ENCODE measurements at places on chromosomes 4 and X. TPM values are rescaled to one million over a fixed set of nuclear protein-coding genes. Genes with fewer than 3 reads are reported as not detected.

- no peaks in the 10 kb centered on the region for H3K36me3 ChIP-seq
- H3K4me3 ChIP-seq, result no peak overlapping the region
These were observed 32.3 kb upstream of the KDR start for GRCh38 chr4:55157559-55158277.

DNA sequence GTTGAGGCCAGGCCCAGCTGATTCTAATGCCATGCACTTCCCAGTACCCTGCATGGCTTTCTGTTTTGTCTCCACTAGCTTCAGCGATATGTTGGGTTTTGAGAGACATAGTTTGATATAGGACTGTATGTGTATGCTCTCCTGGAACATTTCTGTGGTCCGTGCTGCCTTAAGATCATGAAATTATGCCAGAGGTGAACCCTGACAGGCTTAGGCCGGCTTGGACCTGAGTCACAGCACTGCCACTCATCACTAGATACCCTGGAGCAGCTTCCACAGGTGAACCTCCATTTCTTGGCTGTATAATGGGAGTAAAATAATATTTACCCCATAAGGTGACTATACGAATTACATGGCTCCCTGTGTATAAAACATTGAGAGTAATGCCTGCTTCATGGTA, 6.4 kb downstream of the SGMS2 start:
- no peaks in the 10 kb centered on the region for H3K36me3 ChIP-seq
- no peak overlapping the region for H3K27ac ChIP-seq
- no peak for DNase-seq
- no peak overlapping the region for H3K4me3 ChIP-seq

GRCh38 chrX:75155447-75155826, 646 bp downstream of the ABCB7 start:
- DNase-seq, result no peak
- H3K27me3 ChIP-seq, result no peaks in the 10 kb centered on the region
- peaks cover 45% of the 10 kb centered on the region for H3K4me1 ChIP-seq
- no peaks in the 10 kb centered on the region for H3K36me3 ChIP-seq
- peak overlapping the region; percentile 76 for H3K4me3 ChIP-seq
- H3K27ac ChIP-seq, result peak overlapping the region; percentile 84

DNA sequence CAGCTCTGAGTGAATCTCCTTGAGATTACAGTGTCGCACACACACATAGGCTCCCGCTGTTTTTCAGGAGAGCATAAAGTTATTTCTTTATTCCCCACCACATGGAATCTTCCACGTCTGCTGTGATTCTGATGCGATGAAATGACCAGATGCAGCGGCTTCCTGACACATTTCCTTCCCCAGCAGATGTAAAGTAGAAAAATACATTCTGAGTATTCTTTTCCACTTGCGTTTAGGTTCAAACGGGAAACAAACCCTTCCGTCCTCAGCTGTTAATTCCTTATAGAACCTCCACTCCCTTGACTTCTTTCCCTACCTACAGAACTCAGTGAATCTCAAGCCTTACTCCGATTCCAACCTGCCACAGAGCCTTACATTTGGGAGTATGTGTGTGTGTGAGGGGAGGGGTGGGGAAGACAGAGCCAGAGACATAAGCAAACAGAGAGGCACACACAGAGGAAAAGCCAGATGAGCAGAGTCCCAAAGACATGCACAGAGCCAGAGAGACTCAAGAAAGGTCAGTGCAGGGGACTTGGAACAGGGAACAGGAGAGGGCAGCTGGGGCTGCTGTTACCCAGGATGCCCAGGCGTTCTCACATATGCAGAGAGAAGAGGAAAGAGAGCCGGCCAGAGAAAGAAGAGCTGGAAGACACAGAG, 47.3 kb downstream of the SETD7 start:
- H3K36me3 ChIP-seq, result peaks cover 34% of the 10 kb centered on the region
- H3K27me3 ChIP-seq, result no peaks in the 10 kb centered on the region
- DNase-seq, result no peak
- no peaks in the 10 kb centered on the region for H3K4me1 ChIP-seq
- no peak overlapping the region for H3K4me3 ChIP-seq

GRCh38 chr4:56871371-56871866, 36.3 kb upstream of the REST start:
- DNase-seq, result no peak
- no peaks in the 10 kb centered on the region for H3K36me3 ChIP-seq
- peaks cover 5% of the 10 kb centered on the region for H3K4me1 ChIP-seq
- no peaks in the 10 kb centered on the region for H3K27me3 ChIP-seq
- no peak overlapping the region for H3K27ac ChIP-seq
- H3K4me3 ChIP-seq, result peak overlapping the region; percentile 10

- H3K4me1 ChIP-seq, result no peaks in the 10 kb centered on the region
- no peak overlapping the region for H3K27ac ChIP-seq
- H3K27me3 ChIP-seq, result no peaks in the 10 kb centered on the region
- DNase-seq, result no peak
These were observed 36.1 kb downstream of the EVC start for GRCh38 chr4:5746829-5747737.

DNA sequence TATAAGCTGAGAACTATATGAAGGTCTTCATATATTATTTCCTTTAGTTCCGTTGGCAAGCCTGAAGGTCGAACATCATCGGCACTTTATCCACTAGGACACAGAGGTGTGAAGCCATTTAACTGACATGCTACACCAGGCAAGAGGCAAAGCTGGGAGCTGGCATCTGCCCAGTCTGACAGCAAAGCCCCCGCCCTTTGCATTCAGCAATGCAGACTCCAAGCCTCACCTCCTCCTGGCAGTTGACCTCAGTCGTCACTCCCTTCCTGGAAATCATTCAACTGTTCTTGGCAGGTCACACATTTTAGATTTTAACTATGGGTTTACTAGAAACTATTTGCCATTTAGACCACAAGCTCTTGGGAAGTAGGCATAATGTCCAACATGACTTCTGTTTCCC, 135.8 kb upstream of the FRG1 start:
- no peaks in the 10 kb centered on the region for H3K36me3 ChIP-seq
- no peaks in the 10 kb centered on the region for H3K4me1 ChIP-seq
- no peaks in the 10 kb centered on the region for H3K27me3 ChIP-seq
- DNase-seq, result no peak
- no peak overlapping the region for H3K4me3 ChIP-seq

DNA sequence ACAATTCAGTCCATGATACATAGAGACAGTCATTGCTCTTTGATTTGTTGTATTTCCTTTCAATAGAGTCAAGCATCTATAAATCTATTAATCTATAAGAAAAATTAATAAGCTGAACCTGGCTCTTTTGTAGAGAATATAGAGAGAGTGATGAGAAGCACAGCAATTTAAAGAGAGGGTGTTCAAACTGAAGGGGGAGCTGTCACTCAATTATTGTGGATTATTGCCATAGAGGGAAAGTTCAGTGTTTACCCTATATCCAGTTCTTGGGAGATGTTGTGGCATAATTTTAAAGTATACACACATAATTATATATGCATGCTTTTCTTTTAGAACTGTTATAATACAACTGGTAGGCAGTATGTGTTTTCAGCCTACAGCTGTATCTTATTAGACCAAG, 1469.0 kb upstream of the PABPC4L start:
- no peak for DNase-seq
- H3K4me3 ChIP-seq, result no peak overlapping the region
- H3K36me3 ChIP-seq, result no peaks in the 10 kb centered on the region
- no peaks in the 10 kb centered on the region for H3K27me3 ChIP-seq

GRCh38 chr4:139131209-139131870, 45.7 kb downstream of the ELF2 start:
- H3K27ac ChIP-seq, result no peak overlapping the region
- no peak overlapping the region for H3K4me3 ChIP-seq
- H3K36me3 ChIP-seq, result no peaks in the 10 kb centered on the region
- H3K4me1 ChIP-seq, result no peaks in the 10 kb centered on the region
- DNase-seq, result no peak
- no peaks in the 10 kb centered on the region for H3K27me3 ChIP-seq

DNA sequence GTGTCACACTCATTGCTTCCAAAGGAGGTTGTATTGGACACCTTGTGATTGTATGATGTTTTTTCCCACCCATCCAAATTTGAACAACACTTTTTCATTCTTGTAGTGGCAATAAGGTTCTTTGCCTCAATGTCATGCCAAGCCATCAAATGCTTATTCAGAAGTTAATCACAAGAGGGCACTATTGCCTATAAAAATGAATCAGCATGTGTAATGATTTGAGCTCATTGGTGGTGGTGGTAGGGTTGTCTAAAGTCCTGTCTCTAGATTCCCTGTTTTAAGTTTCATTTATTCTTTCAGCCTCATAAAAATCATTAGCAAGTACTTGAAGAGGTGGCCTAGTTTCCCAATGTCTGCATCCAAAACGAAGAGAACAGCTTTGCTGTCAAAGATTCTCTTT, 37.0 kb downstream of the IRS4 start:
- H3K27me3 ChIP-seq, result no peaks in the 10 kb centered on the region
- H3K27ac ChIP-seq, result no peak overlapping the region
- no peaks in the 10 kb centered on the region for H3K4me1 ChIP-seq
- no peak for DNase-seq
- H3K36me3 ChIP-seq, result no peaks in the 10 kb centered on the region

DNA sequence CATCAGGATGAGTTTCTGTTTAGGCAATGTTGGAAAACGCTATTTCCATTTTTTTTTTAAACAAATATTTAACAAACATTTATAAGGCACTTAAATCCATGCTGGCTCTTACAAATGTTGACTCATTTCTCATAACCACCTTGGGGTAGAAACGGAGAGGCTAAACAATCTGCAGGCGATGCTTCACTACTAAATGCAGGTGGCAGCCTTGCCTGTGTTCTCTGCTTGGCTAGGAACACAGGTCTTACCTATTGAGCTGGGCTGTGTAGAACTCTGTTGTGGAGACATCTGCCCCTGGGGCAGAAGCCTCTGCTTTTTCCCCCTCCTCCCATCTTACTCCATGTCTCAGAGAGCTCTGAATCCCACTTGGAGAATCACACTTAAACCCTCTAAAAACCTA, 1.4 kb upstream of the CXCL1 start:
- no peaks in the 10 kb centered on the region for H3K4me1 ChIP-seq
- peak overlapping the region; percentile 96 for H3K27ac ChIP-seq
- peak overlapping the region; percentile 70 for H3K4me3 ChIP-seq
- no peaks in the 10 kb centered on the region for H3K36me3 ChIP-seq
- no peak for DNase-seq

DNA sequence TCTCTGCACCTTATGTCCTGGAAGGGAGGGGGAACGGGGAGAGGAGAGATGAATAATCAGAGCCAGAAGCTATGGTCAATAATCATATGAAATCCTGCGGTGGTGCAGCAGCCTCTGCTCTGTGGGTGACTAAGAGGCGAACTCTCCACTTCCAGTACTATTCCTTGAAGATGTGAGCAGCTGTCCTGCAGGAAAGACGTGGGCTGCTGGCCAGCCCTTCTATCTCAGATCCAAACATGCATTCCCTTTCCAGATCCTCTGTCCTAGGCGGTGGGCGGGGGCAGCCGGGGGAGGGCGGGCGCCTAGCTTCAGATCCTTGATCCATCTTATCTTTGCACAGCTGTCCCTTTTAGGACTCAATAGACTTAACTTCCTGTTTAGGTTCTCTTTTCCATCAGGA, 34.5 kb downstream of the SPINK2 start:
- DNase-seq, result no peak
- H3K4me1 ChIP-seq, result peaks cover 3% of the 10 kb centered on the region
- H3K27me3 ChIP-seq, result no peaks in the 10 kb centered on the region
- no peak overlapping the region for H3K27ac ChIP-seq

GRCh38 chr4:1367230-1367935, 20.4 kb downstream of the UVSSA start:
- peaks cover 12% of the 10 kb centered on the region for H3K36me3 ChIP-seq
- H3K27ac ChIP-seq, result no peak overlapping the region
- no peak overlapping the region for H3K4me3 ChIP-seq
- no peaks in the 10 kb centered on the region for H3K27me3 ChIP-seq
- no peak for DNase-seq
- no peaks in the 10 kb centered on the region for H3K4me1 ChIP-seq

DNA sequence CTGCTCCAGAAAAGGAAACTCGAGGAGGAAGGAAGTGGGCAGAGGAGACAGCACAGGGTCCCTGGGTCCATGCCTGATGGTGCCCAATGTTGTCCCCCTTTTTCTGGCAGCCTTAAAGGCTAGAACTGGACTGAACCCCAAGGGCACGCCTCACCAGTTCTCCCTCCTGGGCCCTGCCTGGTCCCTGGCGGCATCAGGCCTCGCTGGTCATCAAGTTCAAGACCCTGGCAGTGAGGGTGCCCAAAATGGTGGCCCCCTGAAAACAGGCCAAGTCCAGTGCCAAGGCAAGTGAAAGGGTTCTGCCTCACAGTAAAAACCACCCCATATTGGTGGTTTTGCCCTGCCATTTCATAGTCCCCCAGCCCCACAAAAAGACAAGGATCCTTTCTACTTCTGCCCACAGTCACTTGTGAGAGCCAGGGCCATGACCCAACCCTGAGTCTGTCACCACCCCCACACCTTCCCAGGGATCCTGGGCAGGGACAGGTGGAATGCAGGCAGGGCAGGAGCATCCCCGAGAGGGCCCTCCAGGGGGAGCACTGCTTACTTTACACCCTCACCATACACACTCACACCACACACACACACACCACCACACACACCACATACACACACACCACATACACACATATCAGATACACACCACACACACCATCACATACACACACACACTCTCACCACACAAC, 107.6 kb downstream of the DCTD start:
- no peak overlapping the region for H3K27ac ChIP-seq
- H3K27me3 ChIP-seq, result peaks cover 12% of the 10 kb centered on the region
- peaks cover 14% of the 10 kb centered on the region for H3K4me1 ChIP-seq
- H3K4me3 ChIP-seq, result no peak overlapping the region
- DNase-seq, result no peak

GRCh38 chr4:173449380-173449717, 50.4 kb upstream of the SCRG1 start:
- H3K4me1 ChIP-seq, result no peaks in the 10 kb centered on the region
- DNase-seq, result no peak
- H3K36me3 ChIP-seq, result no peaks in the 10 kb centered on the region
- H3K4me3 ChIP-seq, result no peak overlapping the region
- H3K27ac ChIP-seq, result no peak overlapping the region

DNA sequence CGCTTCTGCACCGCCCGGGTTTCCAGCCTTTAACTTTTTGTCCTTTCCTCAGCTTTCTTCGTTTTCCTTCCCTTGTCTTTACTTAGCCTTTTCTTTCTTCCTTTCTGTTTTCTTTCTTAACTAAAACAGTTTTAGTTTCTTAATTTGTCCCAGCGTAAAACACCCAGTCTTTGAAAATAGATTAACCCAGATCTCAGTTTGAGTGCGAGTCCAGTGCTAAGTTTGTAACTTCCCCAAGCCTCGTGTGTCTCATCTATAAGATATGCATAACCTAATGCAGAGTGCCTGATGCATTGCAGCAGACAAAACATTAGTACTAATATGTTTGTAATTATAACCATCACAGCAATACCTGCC, 460 bp upstream of the GEMIN8 start:
- no peaks in the 10 kb centered on the region for H3K36me3 ChIP-seq
- DNase-seq, result no peak
- H3K4me3 ChIP-seq, result peak overlapping the region; percentile 64
- peak overlapping the region; percentile 92 for H3K27ac ChIP-seq

GRCh38 chr4:8410066-8410625, 30.4 kb downstream of the ACOX3 start:
- peaks cover 88% of the 10 kb centered on the region for H3K36me3 ChIP-seq
- peak overlapping the region; percentile 36 for H3K27ac ChIP-seq
- H3K4me3 ChIP-seq, result no peak overlapping the region
- DNase-seq, result no peak
- H3K27me3 ChIP-seq, result no peaks in the 10 kb centered on the region

LRAT gene
- not detected for polyA plus RNA-seq

PABPC5 gene
- polyA plus RNA-seq, result 0.41 TPM
